D721Med (cell line): ENCODE measurements at places on chromosomes 3 and 15.

DNA sequence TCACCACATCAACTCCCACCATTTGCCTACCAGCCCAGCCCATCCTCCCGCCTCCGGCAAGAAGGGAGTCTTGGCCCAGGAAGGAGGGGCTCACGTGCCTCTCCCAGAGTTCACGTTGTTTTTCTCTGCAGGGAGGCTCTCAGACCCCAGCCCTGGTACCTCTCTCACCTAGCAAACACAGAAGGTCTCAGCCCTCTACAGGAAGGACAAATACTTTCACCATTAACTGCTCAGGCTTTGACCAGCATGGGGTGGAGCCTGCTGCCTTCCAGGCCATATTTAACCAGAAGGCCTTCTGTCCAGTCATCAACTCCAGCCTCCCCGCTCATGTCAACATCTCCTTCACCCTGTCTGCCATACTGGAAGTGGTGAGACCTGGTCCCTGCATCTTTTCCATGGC lies 19.0 kb upstream of the HTR3E start:
- DNase-seq = no peak

- no peak for DNase-seq
Observed at GRCh38 chr3:173703771-173704170, 306.2 kb downstream of the NLGN1 start.

DNA sequence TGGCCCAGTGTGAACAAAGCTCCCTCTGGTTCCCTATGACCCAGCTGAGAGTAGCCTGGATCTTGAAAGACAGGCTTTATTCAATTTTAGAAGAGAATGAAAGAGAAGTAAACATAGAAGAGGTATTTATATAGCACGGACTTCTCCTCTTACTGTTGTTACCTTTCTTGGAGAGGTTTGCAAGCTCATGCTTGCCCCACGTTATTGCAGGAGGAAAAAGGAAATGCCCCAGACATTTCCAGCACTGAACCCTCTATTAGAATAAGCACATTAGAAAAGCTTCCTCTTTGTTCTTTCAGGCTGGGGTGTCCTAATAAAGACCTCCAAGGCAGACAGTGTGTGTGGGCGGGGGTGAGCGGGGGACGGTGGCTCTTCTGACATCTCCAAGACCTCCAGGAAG lies 98.7 kb upstream of the AGBL1 start:
- no peak for DNase-seq

DNA sequence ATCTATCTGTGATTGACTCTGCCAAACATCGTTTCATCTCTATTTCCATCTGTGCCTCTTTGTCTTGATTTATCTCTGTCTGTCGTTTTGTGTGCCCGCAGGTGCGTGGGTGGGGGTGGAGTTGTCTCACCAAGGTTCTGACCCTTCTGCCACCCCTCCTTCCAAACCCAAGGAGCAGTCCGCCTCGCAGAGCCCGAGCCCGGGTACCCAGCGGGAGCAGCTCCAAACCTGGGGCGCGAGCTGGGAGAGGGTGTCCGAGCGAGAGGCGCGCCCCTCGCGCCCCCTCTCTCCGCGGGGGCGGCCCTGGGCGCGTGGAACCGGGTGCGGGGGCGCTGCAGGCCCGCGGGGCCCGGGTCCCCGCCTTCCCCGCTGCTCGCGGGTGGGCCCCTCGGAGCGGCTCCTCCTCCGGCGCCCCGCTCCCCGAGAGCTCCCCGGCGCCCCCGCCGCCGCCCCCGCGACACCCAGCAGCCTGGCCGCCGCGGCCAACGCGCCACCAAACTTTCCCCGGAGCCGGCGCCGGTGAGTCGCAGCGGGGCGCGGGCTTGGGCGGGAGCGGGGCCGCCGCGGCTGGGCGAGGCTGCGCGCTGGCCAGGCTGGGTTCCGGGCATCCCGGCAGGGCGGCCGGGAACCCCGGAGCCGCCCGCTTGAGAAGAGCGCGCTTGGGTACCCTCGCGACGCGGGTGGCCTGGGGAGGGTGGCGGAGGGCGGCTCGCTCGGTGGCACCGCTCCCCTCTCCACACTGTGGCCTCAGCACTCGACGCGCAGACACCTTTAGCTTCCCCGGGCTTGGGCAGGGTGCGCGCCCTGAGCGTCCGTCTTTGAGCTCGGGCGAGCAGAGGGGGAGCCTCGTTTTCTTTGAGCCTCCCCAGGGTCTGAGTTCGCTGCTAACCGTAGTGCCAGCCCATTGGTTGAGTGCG lies at the start of gene HRH1:
TSS of gene HRH1 (plus strand) at position 458 of the 917 bp plus-strand sequence. CDS start 104,545 bp downstream, outside the sequence.
- no peak for DNase-seq

- no peak for DNase-seq
Observed at GRCh38 chr15:47041301-47041700, 676.0 kb upstream of the SEMA6D start.

DNA sequence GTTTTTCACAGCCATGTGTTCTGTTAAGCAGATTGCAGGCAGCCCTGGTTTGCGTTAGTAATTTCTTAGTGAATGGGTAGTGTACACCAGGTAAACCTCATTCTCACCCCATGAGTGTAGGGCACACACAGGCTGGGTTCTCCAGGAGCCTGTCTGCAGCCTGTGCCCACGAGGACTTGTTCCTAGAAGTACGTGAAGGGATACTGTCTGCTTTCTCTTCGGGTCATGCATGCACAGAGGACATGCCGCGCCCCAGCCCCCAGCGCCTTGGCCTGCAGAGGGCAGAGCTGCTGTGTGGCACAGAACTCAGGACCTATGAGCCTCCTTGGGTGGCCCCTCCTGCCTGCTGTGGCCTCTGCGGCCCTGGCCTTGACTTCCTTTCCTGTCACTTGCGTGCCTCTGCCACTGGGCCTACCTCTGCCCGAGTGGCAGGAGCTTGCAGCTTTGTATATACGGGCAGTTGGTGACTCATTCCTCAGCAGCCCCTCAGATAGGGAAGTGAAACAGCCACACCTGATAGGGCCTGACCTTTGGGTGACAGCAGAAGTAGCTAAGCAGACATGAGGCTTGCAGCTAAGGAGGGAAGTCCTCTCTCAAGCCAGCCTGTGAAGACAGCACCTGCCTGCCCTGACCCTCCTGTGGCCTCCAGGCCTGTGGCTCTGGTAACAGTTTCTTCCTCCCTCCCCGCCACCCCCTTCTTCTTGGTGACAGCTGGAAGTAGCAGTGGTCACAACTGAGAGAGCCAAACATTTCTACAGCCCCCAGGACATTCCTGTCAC lies 19.5 kb downstream of the PPCDC start:
- no peak for DNase-seq

DNA sequence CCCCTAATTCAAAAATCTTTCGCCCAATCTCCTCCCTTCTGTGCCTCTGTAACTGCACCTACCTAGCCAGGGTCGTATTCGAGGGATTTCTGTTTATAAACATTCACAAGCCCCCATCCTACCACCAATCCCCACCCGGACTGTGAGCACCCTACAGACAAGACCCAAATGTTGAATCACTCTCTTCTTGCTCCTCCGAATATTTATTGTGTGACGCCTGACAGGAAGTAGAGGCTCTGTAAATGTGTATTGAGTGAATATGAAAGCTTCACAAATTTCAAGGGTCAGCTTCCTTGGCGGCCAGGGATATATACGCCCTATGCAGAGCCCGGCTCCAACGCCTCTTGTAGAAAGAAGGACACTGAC lies 1.6 kb downstream of the BDH1 start:
- no peak for DNase-seq

DNA sequence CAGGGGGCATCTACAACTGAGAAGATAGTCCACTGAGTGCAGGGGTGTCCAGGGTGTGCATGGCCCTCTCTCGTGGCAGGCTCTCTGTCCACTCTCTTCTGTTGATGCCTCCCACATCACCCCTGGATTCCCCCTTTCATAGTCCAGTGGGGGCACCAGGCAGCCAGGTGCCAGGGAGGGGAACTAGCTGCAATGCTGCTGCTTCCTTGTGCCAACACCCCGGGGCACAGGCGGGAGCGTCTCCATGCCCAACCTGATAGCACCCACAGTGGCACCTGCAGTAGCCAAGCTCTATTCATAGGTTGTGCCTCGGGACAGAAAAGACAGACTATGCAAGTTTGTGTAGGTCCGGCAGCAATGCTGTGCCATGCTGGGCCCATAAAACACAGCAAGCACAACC lies 11.7 kb downstream of the DUOX2 start:
- no peak for DNase-seq

GRCh38 chr3:149977386-149977785 lies 6.7 kb upstream of the PFN2 start:
- DNase-seq = no peak

- no peak for DNase-seq
Observed at GRCh38 chr15:78873793-78874765, 1.4 kb downstream of the MORF4L1 start.
